ENCODE measurements at places on chromosomes 13 and 19.

- no peak for DNase-seq
Observed at GRCh38 chr13:102799426-102800144, 666 bp downstream of the BIVM start.

DNA sequence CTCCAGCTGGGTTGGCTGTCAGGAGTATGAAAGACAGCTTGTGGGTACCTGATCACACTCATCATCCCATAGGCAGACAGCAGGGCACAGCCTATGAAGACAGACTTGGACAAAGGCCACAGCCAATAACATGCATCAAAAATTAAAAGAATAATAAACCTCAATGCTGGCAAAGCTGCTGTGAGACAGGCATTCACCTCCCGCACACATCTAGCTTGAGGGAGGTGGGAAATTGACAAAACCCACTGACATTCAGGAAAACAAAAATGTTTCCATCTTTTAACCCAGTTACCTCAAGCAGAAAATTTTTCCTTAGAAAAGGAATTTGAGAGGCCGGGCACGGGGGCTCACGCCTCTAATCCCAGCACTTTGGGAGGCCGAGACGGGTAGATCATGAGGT lies 14.4 kb downstream of the IL12RB1 start:
- DNase-seq = no peak

GRCh38 chr13:107650081-107650701 lies 565.1 kb downstream of the LIG4 start:
- DNase-seq = peak; percentile 2

- no peak for DNase-seq
Observed at GRCh38 chr19:46021531-46022041, 1.3 kb downstream of the PGLYRP1 start.

GRCh38 chr13:52599848-52600603 lies 42.2 kb upstream of the HNRNPA1L2 start:
- DNase-seq = no peak

GRCh38 chr13:92537471-92537870 lies 689.1 kb upstream of the GPC6 start:
- no peak for DNase-seq

DNA sequence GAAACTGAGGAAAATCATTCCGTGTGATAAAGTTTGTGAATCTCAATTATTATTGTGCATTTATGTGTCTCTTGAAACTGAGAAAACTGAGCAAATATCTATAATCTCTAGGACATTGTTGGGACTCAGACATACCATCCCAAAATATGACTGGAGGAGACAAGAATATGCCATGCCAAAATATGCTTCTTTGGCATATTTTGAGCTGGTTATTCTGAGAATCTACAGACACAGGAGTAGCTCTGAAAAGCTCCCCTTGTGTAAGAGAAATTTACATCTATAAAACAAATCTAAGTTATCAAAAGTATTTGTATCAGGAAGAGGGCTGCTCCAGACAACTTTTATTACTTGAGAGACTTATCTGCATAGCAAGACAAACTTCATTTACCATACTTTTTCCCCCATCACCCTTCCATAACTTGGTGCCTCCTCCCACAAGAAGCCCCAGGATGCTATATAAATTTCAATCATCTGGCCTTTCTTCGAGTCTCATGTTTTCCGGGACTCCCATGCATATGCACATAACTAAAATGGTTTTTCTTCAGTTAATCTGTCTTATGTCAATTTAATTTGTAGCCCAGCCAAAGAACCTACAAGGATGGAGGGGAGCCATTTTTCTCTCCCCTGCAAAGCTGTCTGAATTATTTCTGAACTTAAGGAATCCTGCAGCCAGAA lies 28.6 kb upstream of the NDFIP2 start:
- no peak for DNase-seq

DNA sequence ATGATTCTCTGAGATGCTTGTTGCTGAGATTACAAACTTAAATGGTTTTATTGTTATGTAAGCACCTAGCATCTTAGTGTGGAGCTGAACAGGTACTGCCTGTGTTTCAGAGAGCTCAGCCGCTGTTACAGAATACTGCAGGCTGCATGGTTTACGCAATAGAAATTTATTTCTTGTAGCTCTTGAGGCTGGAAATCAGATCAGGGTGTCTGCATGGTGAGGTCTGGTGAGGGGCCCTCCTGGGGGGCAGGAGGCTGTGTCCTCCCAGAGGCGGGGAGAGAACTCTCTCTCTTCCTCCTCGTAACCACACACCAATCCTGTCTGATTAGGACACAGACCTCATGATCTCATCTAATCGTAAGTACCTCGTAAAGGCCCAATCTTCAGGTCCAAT lies 13.1 kb downstream of the ATP11A start:
- DNase-seq = no peak

DNA sequence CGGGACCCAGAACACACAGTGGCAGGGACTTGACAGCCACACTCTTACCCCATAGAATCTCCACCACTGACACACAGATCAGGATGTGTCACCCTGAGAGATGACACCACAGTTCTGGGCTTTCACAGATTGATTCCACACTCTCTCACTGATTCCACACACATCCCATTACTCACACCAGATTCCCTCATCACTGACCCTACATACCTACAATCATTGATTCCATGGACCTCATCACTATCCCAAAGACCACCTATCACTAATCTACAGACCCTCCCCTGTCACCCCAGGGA lies 57.6 kb upstream of the ZNF527 start:
- no peak for DNase-seq
